ENCODE measurements at places on chromosomes 13 and 19.

DNA sequence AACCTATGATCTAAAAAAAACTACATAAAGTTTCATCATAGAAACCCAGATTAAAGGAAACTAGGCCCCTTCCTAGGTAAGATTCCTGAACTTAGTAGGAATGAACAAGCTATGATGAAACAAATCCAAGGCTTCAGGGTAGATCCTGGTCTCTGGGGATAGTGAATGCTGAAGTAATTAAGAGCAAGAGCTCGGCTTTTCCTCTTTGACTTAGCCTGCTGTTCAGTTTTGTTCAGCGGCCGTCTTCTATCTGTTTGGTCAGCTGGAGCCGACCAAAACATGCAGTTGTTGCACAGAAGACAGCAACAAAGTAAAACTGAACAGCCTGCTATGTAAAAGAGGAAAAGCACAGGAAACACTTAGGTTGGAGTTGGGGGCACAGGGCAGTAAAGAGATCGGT is 44.1 kb upstream of the RFXAP start:
- no peak for DNase-seq

GRCh38 chr13:110199046-110199831 is 107.7 kb downstream of the COL4A1 start:
- DNase-seq = no peak

DNA sequence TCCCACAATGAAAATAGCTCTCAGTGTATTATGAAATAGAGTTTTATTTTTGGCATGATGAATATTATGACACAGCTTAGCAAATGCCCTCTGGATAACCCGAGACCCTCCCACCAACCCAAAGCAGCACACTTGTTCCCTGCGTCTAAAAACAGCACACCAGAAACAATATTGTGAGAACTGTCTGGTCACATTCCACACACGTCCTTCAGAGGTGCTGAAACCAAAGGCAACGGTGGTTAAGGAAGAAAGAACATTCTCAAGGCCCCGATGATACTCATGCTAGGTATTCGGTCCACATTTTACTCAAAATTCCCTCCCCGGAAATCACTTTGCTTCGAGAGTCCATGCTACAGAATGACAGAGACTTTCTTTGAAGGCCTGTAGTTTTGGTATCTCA is 156.7 kb downstream of the SLC7A1 start:
- no peak for DNase-seq

DNA sequence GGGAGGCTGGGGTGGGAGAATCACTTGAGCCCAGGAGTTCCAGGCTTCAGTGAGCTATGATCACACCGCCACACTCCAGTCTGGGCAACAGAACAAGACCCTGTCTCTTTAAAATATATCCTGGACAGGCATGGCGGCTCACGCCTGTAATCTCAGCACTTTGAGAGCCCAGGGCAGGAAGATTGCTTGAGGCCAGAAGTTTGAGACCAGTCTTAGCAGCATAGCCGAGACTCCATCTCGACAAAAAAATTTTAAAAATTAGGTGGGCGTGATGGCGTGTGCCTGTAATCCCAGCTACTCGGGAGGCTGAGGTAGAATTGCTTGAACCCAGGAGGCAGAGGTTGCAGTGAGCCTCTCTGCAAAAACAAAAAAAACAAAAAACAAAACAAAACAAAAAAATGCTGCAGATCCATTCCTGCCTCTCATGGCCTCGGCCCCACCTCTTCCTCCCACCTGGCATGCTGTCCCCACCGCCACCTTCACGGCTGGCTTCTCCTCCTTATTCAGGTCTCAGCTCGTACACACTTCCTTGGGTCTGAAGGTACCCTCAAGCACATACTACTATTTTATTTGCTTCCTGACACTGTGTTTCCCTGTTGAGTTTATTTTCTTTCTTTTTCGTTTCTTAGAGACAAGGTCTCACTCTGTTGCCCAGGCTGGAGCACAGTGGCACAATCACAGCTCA is 5.3 kb downstream of the RFX1 start:
- DNase-seq = no peak

- no peak for DNase-seq
Observed at GRCh38 chr13:64054321-64054720, 2638.7 kb upstream of the PCDH20 start.

GRCh38 chr13:99566125-99567083 is 65.1 kb downstream of the TM9SF2 start:
- no peak for DNase-seq

- no peak for DNase-seq
Observed at GRCh38 chr19:43519436-43520088, 7.4 kb downstream of the ETHE1 start.

- DNase-seq = no peak
Observed at GRCh38 chr13:90630716-90631115, 716.8 kb upstream of the MIR17HG start.

GRCh38 chr19:50481351-50482149 is 4.9 kb upstream of the GARIN5A start:
- no peak for DNase-seq

DNA sequence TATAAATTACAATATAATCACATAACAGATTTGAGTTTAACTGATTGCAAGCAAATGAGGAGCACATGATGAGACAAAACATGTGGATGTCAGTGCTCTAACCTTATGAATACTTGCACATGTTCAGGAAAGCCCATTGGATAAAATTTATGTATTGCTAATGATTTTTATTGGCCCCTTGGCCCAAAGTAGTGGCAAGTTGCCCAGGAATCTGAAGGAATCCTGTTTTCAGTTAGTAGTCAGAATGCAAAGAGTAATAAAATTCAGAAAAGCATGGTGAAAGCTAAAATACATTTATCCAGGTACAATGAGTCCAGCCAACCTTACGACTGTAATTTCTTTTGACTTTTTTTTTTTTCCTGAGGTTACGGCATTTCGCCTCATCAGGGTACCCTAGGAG is 1539.4 kb downstream of the EFNB2 start:
- DNase-seq = no peak

GRCh38 chr13:98827449-98827848 is 75.0 kb upstream of the SLC15A1 start:
- DNase-seq = no peak

DNA sequence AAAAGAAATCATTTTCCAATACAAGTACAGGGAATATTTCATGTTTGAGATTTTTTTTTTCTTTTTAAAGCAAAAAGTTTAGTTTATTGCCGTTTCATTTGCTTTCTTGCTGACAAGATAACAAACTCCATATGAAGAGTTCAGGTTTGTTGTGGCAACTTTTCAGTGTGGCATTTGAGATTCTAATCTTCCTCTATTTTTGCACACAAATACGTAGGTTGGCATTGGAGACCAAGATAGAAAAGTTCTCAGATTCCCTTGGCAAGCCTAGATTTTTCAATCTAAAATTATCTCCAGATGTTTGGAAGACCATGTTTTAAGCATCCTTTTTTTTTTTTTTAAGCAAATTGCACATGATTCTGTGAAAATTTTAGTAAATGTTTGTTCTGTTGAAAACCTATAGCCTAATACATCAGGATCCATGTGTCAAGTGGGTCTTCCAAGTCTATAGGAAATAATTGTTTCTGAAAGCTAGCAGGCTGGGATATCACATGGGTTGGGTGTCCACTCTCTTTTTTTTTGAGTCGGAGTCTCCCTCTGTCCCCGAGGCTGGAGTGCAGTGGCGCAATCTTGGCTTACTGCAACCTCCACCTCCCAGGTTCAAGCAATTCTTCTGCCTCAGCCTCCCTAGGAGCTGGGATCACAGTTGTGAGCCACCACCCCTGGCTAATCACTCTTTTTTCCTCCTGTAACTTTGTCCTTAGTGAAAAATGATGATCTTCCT is 2.6 kb downstream of the GARRE1 start:
- no peak for DNase-seq

GRCh38 chr19:34766386-34766785 is 6.6 kb downstream of the ZNF599 start:
- DNase-seq = no peak

DNA sequence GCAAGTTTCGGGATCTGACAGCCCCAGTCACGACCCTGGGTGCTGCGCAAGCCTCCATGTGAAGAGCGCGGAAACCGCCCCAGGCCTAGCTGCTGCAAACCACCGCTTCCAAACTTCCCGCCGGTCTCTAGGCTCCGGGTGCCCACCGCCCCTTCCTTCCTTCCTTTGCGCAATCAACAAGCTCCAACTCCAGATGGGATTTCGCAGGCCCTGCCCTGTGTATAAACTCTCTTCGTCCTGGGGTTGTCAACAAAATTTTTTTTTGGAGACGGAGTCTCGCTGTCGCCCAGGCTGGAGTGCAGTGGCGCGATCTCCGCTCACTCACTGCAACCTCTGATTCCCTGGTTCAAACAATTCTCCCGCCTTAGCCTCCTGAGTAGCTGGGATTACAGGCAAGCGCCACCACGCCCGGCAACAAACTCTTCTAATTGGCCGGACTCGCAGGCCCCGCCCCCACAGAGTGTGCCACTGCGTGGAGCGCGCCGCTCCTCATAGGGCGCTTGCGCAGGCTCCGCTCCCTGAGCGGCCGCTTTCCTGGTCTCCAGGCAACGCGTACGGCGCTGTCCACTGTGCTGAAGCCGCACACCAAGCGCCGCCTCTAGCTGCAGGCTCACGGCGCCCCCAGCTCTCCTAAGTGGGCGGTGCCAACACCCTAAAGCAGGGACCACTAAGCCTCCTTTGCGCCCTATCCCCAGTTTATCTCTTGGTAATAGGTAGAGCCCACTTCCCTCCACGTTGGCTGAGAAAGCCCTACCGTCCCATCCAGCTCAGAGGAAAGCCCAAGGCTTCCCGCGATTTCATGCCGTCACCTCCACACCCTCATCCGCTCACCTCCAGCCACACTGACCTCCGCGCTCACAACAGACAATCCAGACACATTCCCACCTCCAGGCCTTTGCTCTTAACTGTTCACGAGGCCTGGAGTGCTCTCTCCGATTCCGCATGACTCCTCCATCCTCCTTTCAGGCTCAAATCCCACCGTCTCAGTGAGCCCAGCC is 5.5 kb upstream of the QTRT1 start:
- no peak for DNase-seq

GRCh38 chr13:60679928-60680694 is 283.1 kb downstream of the TDRD3 start:
- DNase-seq = no peak

DNA sequence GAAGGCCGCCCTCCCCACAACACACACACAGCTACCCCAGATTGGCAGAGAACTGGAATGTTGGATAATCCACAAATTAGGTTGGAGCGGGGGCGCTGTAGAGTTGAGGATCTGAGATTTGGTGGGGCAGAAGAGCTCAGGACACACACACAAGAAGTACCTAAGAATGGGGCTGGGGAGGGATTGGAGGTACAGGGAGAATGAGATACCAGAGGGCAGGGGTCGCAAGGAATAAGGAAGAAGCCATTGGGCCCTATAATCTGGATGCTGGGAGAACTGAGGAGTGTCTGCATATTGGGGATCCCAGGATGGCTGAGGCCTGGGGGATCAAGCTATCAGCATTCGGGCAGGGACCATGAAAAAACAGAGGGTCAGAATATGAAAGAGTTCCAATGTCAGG is 11.5 kb downstream of the SYT3 start:
- no peak for DNase-seq

GRCh38 chr13:45782327-45783045 is 69.1 kb downstream of the SIAH3 start:
- no peak for DNase-seq

Measured in cortex of kidney (tissue), 1 donor.